ENCODE measurements at places on chromosomes 7 and 10.
A peak's percentile ranks its signal among the peaks of the same experiment; 100 is the strongest.

DNA sequence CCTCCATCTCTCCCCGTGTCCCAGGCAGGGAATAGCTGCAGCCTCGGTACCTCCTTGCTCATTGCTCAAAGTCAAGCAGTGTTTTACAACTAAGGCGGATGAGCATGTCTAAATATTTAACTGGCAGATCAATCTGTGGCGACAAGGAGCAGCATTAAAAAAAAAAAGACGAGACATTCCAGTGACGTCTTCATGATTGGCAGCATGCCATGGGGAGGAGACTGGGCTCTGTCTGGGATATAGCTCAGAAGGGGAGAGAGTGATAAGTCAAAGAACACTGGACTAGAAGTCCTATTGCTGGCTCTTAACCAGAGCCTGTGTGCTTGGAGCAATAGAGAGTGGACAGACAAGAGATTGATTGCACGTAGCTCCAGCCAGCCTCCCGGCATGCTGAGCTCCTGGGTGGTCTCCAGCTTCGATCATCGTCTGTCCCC lies 287.5 kb upstream of the PODXL start:
- peak; percentile 11 for DNase-seq

DNA sequence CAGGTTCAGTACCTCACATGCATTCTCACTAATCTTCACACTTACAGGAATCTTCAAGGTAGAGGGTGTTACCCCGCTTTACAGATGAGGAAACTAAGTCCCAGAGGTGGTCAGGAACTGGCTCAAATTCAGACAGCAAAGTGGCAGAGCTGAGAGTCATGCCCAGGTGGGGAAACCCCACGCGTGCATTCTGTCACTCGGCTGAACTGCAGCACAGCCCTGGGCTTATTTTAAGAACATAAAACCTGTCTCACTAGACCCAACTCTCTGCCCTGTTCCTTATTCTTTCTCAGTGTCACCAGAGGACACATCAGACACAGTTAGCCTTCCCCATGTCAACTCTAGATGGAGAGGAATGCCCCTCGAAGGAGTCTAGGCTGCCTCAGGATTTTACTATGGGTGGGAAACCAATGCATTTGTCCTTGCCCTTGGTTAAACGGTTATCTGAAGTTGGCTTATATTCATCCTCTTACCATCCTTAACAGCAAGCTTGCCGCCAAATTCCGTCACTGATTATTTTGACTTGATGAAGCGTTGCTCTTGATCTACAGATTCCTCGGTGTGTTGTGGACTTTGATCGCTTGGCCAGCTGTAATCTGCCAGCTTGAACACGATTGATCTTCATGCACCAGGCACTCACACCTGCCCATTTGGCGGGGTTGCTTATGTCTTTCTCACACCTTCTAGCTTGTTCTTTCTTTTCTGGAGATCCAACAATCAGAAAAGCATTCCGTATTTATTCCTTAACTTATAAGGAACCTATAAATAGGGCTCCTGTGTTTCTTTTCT lies 627.9 kb downstream of the SDK1 start:
- DNase-seq: no peak

GRCh38 chr7:148116195-148116594 lies 474.4 kb upstream of the C7orf33 start:
- DNase-seq: no peak

DNA sequence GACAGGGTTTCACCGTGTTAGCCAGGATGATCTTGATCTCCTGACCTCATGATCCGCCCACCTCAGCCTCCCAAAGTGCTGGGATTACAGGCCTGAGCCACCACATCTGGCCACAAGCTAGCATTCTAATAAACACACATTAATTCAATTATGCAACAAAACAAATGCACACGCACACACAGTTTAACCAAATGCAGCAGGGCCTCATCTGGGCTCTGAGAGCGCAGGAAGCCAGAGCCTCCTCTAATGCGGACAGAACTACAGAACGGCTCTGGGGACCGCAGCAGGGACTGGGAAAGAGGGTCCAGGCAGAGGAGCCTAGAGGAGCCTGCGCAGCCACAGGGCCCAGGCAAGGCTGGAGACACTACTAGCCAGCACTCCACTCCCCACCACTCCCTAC lies 3.8 kb downstream of the MAD1L1 start:
- DNase-seq: no peak

DNA sequence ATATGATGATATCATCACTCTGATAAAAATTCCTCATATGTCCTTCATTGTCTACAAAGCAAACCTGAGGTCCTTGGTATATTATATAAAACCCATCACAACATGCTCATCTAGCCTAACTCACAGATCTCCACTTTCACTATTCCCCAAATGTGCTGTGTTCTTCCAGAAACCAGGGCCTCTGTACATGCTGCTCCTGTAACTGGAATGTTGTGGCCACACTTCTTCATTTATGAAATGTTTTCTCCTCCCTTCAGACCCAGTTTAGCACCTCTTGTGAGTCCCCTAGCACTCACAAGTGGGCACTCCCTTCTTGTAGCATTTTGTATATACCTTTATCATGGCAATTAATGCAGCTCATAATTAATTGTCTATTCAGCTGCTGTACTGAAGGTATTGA lies 61.9 kb downstream of the AASS start:
- no peak for DNase-seq

GRCh38 chr10:71939304-71939703 lies 24.9 kb upstream of the CHST3 start:
- no peak for DNase-seq
